Stimulated activated CD4-positive, alpha-beta T cell treated with anti-CD3 and anti-CD28 coated beads, Interleukin-12 subunit alpha, Interleukin-12 subunit beta, amount 100 ng/mL, for 4 hours (primary cell): ENCODE measurements at places on chromosomes 6 and 20.

DNA sequence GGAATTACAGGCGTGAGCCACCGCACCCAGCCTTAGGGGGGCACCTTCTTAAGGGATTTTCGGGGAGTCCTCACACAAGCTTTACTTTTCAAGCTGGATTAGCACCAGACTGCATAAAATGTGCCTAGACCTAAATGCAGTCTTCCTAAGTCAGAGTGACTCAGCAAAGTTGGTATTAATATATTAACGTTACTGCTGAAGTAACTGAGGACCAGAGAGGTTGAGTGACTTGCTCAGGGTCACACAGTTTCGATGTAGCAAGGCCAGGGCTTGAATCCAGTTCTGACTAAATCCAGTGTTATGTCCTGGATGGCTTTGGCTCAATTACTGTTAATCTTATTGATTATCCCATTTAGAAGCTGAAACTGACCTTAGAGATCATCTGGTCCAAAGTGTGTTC, 13.4 kb downstream of the EDEM2 start:
- DNase-seq: no peak

DNA sequence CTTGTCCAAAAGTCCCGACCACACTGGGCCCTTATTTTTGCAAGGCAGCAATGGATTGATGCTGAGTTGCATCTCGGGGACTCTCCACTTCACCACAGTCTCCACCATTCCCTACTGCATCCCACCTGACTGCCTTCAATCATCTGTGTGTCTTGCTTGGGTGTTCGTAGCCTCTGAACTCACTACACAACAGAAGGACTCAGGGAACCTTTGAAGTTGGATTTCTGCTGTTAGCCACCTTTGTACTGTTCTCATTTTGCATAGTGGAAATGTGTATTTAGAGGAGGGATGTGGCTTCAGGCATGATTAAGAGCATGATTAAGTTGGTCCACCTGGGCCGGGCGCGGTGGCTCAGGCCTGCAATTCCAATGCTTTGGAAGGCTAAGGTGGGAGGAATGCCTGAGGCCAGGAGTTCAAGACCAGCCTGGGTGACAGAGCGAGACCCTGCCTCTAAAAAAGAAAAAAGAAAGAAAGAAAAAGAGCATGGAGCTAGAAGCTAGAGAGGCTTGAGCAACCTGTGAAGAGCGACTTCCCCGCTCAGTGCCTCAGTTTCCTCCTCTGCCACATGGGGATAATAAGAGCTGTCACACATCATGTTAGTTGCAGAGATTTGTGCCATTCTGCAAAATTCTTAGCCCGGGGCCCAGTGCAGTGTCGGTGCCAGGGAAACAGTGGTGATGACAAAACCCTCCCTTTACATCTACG, 121.3 kb upstream of the PTPN1 start:
- no peak for DNase-seq

DNA sequence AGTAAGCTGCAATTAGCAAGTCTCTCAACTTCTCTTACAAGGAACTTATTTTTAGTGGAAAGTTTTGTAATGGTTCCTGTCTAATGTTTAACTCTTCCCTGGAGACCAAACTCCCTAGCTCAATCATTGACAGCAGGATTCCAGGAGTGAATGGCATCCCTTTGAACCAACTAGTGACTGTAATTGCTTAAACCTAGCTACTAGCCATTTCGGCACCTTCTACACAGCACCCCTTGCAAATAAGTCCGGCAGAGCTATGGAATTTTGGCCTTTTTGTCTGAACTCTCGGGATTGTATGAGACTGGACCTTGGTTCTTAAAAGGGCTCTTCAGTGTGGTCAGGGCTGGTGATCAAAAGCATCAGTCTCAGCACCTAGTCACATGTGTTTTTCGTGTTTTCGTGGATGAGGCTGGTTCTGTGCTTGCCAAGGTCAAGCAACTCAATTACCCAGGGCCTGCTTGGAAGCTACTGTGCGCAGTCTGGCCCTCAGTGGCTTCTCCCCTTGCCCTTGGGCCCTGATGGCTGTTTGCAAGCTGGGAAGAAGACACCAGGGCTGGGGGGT, 135.3 kb upstream of the NEDD9 start:
- DNase-seq: no peak

DNA sequence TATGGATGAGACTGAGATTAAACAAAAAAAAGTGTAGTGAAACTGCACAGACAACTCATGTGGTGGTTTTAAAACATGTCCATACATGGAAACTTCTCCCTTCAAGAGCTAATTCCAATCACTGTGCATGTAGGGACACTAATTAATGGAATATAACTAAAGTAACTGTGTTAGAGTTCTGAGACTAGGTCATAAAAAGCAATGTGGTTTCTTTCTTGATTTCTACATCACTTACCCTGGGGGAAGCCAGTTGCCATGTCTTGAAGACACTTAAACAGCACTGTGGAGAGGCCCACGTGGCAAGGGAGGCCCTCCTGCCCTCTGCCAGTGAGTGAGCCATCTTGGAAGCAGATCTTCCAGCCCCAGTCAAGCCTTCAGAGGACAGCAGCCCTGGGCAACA, 118.2 kb upstream of the DST start:
- no peak for DNase-seq

DNA sequence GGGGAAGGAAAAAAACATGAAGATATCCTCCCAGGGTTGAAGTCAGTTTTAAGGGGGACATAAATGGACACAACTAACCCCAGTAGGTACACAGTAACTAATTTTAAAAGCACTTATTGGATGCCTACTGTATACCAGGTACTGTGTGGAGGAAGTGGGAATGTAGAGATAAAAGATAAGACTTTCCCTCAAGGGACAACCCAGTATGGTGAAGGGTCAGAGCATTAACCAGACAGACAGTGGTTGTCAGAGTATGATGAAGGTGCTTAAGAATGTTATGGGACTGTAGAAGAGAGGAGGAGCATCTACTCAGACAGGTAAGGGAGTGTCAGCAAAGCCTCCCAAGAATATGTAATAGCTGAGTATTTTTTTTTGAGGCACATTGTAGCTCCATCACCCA, 906 bp downstream of the ABCF1 start:
- DNase-seq: no peak

DNA sequence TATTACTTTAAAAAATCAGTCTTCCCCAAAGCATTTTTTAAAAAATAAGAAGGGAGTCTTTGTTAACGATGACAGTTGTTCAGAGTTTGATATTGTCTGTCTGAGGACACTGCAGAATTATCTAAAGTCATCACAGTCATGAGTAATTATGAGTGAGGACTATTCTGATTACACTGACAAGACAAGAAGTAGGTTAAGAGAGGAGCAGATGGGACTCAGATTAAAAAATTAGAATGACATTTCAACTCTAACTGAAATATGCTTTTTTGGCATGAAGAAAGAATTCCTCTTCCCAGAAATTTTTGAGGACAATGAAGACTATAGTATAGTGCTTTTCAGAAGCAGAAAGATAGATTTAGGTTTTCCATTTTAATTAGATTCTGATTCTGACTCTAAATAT, 456.5 kb downstream of the EPHA7 start:
- DNase-seq: no peak

DNA sequence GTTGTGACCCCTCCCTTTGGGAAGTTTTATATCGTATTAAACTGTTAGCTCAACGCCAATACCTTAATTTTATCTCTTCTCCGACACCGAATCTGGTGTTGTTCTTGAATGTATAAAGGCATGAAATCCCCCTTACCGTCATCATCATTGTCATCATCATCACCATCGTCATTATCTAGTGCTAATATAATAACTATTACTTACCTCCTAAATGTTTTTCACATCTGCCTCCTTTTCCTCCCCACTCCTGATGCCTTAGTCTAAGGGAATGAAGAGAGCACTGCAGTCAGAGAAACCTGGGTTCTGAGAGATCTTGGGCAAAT, 677 bp upstream of the ZBTB24 start:
- DNase-seq: no peak

GRCh38 chr6:164085091-164086075, 670.9 kb downstream of the QKI start:
- DNase-seq: no peak

DNA sequence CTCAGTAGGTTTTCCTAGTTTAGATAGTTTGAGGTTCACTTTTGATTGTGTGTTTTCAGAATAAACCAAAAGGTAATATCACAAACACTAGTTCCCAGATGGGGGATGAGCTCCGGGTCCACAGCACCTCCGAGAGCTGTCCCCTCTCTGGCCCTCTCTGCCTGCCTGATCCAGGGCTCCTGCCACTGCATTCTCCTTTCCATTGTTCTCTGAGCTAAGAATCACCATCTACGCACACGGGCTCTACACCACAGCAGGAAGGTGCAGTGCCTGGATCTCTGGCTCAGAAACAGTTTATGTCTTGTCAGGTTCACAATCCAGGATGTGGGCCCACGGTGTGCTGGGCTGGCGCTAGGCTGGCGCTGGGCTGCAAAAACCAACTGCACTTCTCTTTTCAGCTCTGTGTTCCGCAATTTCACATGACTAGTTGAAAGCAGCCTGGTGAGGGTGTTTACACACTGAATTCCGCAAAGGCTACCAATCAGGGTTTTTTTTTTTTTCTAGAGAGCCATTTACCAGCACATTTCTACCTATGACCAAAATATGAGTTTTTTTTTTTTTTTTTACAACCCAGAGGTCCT, 167.5 kb downstream of the SOD2 start:
- no peak for DNase-seq

DNA sequence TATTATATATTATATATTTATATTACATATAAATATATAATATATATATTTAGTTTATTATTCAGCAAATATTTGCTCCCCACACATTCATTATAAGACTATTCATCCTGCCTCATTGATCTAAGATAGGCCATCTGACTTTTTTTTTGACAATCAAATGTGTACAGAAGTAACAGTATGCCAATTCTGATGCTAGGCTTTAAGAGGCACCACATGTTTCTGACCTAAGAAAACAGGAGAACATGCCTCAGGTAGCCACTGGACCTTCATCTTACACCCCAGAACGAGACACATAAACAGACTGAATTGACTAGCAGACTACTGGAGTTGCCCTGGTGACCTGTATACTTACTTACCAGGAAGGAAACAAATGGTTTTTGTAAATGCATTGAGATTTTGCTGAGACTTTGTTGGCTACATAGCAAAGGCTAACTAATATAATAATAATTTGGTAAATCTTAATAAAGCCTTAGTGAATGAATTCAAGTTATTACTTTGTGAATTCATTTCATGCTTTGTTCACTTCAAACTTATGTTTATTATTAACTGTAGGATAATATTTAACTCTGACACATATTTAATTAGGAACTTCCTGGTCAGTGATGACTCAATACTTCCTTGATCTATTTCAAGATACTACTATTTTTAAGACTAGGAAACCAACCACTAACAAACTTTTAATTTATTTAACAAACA, 13.4 kb upstream of the MYO6 start:
- DNase-seq: no peak

DNA sequence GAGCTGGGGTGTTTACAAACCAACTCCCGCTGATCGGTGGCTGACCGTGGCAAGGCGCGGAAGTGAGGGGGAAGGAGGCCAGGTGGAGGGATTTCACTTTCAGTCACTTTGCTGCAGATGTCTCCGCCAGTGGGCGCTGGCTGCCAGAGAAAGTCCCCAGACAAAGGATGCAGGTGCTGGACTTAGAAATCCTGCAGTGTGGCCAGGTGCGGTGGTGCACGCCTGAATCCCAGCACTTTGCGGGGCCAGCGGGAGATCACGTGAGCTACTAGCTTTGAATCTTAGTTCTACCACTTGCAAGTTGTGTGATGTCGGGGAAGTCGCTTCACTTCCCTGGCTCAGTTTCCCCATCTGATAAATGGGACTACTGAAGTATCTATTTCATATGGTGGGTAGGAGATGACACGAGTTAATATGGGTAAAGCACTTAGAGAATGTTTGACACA, 180.4 kb downstream of the ZNF217 start:
- peak; percentile 34 for DNase-seq

DNA sequence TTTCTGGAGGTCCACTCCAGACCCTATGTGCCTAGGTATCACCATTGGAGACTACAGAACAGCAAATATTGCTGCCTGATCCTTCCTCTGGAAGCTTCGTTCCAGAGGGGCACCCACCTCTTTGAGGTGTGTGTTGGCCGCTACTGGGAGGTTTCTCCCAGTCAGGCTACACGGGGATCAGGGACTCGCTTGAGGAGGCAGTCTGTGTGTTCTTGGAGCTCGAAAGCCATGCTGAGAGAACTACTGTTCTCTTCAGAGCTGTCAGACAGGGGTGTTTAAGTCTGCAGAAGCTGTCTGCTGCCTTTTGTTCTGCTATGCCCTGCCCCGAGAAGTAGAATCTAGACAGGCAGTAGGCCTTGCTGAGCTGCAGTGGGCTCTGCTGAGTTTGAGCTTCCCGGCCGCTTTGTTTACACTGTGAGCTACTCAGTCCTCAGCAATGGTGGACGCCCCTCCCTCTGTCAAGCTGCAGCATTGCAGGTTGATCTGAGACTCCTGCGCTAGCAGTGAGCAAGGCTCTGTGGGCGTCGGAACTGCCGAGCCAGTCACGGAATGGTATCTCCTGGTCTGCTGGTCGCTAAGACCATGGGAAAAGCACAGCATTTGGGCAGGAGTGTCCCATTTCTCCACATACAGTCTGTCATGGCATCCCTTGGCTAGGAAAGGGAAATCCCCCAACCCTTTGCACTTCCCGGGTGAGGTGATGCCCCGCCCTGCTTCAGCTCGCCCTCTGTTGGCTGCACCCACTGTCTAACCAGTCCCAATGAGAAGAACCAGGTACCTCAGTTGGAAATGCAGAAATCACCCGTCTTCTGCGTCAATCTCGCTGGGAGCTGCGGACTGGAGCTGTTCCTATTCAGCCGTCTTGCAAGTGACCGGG, 32.5 kb upstream of the ASCC3 start:
- DNase-seq: peak; percentile 1

DNA sequence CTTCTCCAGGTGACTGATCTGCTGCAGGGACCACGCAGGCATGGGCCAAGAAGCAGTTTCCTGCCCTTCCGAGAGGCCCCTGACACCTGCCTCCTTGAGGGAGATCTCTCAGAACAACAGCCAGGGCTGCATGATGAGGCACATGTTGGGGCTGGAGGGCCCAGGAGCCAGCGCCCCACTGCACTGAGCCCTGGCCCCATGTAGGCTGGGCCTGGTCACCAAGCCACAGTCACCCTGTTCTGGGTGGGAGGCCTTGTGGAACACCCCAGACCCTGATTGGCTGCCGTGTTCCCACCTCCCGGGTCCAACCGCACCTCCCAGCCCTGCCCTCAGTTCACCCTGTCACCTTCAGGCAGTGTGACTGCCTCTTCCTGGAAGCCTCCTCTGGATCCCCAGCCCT, 174.2 kb downstream of the TAF4 start:
- DNase-seq: no peak

GRCh38 chr6:52227495-52227894, 16.8 kb downstream of the IL17F start:
- DNase-seq: peak; percentile 39

- no peak for DNase-seq
Measured at GRCh38 chr6:26205625-26206574, 118.7 kb downstream of the HFE start.

- no peak for DNase-seq
Measured at GRCh38 chr6:79742030-79742429, 110.9 kb downstream of the SH3BGRL2 start.

DNA sequence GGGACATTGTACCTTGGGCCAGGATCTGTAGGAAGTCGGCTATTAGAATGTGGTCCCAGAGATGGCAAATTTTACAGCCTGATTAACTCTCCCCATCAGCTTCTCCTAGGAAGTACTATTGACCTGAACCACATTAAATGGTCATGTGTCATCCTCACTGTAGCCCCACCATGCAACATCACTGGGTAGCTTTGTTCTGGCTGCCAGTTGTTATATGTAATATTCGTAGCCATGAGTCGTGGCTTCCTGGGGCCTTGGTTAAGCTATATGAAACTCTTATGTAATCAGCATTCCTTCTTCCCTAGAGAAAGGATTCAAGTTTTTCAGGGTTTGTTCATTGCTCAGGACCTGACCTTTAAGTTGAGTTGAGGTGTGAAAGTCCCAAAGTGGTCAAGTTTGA, 125.7 kb downstream of the ANKS1A start:
- no peak for DNase-seq

- DNase-seq: no peak
Measured at GRCh38 chr6:13865141-13865540, 50.8 kb upstream of the MCUR1 start.
